ENCODE measurements at places on chromosomes 16 and 17. TPM values are rescaled to one million over a fixed set of nuclear protein-coding genes. Genes with fewer than 3 reads are reported as not detected.
A peak's percentile ranks its signal among the peaks of the same experiment; 100 is the strongest.

DNA sequence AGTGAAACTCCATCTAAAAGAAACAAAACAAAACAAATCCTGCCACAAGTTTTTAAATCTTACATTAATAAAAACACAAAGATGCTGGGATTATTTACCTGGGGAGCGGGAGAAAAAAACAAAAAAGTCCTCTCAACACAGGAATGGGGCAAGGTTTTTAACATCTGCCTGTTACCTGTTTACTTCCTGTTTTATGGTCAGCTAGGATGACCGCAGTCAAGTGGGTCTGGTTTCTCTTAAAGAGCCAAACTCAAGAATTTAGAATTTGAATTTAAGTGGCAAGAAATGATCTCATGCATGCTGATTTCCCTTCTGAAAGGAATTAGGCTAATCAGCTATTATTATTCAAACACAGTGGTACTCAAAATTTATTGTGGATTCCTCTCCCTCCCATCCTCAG lies 39.7 kb upstream of the TBC1D3K start:
- DNase-seq, result no peak

DNA sequence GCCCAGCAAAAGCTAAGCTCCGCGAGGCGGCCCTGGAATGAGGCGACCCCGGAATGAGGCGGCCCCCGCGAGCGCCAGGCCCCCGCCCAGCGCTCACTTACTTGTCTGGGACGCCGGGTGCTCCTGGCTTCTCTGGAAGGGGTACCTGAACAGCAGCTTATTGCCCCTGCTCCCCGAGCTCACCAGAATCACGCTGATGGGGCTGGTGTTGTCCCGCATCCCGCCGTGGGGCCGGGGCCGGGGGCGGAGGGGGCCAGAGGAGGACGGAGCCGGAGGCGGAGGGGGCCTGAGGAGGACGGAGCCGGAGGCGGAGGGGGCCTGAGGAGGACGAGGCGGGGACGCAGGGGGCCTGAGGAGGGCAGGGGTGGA lies 440 bp downstream of the NPRL3 start:
- DNase-seq, result peak; percentile 25

DNA sequence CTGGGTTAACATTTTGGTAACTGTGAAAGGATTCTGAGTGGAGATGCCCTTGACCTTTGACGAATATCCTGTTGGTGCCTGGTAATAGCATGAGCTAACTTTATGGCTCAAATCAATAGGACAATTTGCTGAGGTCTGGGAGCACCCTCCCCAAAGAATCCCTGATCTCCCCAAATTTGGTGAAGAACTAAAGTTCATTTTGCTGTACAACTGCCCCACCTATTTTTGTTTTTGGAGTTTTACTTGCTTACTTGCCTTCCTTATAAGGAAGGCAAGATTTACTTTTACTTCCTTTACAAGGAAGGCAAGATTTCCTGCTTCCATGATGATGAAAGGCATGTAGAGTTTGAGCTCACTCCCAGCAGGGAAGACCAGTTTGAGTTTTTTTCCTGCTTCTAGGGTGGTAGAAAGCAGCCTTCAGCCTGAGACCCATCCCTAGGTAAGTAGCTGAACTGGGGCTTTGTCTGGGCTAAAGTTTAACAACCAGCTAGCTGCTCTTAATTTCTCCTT lies 2.8 kb downstream of the KRTAP4-9 start:
- DNase-seq, result no peak

GRCh38 chr16:31700200-31700529 lies 172.5 kb downstream of the AHSP start:
- peak; percentile 66 for DNase-seq

DNA sequence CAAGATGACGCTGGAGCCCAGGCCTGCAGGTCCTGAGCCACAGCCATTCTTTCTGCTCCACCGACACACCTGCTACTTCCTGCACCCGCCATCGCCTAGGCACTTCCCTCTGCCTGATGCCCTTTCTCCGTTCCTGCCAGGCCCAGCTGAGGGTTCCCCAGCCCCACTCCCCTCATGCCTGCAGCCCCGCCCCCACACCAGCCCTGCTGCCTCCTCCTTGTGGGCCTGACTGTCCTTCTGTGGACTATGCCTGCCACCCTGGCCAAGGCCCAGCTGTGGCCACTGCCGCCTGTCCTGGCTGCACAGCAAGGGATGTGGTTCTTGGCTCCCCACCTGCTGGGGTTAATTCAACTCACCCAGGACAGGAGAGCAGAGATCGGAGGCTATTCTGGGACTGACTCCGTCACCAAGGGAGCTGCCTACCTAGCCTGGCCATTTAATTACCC lies 7.5 kb downstream of the NATD1 start:
- no peak for DNase-seq

- DNase-seq, result no peak
Observed at GRCh38 chr16:67773569-67774456, 32.5 kb downstream of the RANBP10 start.

DNA sequence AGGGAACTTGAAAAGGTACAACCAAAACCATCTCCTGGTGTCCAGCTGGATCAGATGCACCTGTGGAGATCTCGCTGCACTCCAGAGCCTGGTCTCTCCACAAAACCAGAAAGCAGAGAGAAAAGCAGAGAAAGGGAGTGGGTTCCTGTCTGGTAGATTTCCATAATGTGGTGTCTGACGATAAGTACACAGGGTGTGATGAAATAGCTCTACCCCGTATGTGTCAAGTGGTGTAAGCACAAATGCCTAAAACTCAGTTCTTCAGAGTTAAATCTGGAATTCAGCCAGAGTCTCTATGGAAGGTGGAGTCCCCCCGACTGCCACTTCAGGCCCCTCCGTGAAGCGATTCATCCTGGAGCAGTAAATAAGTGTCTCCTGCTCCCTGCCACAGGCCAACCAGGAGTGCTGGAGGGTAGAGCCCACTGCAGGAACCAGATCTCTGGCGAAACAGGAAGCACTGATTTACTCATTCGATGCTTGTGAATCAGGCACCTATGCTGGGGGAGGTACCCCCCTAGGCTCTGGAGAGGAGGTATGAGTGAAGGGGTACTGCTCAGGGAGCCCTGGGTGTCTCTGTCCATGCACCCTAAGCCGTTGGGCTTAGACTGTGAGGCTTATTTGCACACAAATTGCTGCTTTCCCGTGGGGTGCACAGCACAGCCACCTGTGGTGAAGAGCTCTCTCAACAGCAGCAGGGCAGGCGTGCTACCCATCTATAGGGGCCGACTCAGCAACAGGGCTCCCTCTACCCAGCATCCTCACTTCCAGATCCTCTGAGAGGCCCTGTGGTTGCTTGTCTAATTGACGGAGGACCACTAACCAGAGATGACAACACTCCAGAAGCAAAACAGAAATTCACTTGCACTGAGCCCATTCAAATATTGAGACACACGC lies 97.1 kb upstream of the MYOCD start:
- DNase-seq, result no peak

DNA sequence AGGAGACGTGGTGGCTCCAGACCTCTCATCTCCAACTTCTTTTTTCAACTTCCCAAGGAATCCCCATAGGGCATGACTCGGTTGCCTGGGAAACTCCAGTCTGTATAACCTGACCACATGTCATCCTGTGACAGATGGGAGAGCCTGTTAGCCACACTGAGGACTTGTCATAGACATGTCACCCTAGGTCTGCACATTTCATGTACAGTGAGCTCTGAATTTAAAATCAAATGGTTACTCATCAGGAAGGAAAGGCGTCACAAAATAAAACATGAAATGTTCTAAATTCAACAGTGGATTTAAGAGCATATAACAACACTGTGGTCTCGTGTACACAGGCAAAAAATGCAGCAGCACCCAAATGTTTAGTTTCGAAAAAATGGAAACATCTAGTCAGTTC lies 22.2 kb upstream of the ADAMTS18 start:
- DNase-seq, result peak; percentile 55

DNA sequence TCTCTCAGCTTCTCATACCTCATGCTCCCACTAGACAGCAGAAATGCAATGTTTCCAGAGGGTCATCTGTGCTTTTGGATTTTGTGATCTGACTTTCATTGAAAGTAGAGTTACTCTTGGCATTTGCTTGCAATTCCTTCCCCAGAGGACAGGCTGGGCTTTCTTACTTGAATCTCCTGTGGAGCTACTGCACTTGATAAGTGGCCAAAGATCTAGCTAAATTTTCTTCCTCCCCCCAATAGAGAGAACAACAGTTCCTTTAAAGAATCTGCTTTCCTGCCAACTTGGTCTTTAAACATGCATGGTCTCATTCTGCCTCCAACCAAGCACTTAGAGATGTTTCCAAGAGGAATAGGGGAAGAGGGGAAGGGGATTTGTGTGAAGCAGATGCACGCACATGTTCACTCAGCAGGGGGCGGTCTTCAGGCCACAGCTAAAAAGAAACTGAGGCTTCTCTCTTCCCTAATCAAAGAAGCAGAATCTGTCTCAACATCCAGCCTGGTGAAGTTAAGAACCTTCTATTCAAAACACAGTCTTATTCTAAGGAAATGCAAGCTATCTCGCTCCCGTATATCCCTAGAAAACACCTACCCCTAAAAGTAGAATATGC lies 229.6 kb downstream of the ZFHX3 start:
- no peak for DNase-seq

GRCh38 chr16:73483934-73484711 lies 436.2 kb upstream of the ZFHX3 start:
- DNase-seq, result no peak

- no peak for DNase-seq
Observed at GRCh38 chr17:65688307-65688706, 126.9 kb upstream of the AXIN2 start.

- DNase-seq, result no peak
Observed at GRCh38 chr17:58234512-58234911, 3.9 kb upstream of the LPO start.

GRCh38 chr16:10729104-10730048 lies 14.3 kb upstream of the NUBP1 start:
- peak; percentile 19 for DNase-seq

DNA sequence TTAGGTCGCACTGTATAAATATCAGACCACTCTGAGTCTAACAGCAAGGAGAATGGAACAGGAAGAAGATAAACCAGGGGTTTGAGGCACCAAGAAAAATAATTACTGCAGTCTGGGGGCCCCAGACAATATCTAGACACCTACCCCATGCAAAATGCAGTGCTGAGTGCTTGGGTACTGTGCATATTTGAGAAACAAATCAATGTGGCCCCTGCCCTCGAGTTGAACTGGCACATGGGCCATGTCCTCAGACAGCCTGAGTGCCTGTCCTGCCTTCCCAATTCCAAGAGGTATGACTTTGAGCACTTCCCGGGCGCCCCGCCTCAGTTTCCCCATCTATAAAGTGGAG lies 6.2 kb upstream of the CIITA start:
- DNase-seq, result no peak

- peak; percentile 78 for DNase-seq
Observed at GRCh38 chr16:86391486-86391885, 118.8 kb upstream of the FOXF1 start.

GRCh38 chr17:62573480-62574117 lies 53.9 kb upstream of the MRC2 start:
- DNase-seq, result no peak

CD300LF gene
- total RNA-seq, result not detected

SLC16A3 gene
- 149 TPM for total RNA-seq

CFAP119 gene
- 1.1 TPM for total RNA-seq

TM4SF5 gene
- total RNA-seq, result not detected

RNF43 gene
- 0.08 TPM for total RNA-seq
